ENCODE measurements at places on chromosomes 1 and 21.
A peak's percentile ranks its signal among the peaks of the same experiment; 100 is the strongest.

DNA sequence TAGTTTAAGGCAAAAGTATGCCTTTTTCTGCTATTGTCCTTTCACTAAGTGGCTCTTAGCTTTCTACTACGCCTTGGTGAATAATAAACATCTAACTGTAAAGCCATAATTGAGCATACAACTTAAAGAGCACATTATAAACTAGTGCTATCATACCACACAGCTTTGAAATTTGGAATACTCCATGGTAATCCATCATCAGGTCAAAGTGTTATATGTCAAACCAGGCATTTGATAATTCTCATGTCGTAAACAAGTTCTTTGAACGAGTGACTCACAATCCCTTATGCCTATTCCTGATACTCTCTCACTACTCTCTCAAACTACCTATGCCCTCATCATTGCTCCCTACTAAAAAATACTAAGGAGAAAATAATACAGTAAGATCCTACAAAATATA is 60.3 kb upstream of the FMN2 start:
- peak; percentile 72 for DNase-seq

GRCh38 chr1:193131266-193131860 is 9.5 kb downstream of the CDC73 start:
- no peak for DNase-seq

- DNase-seq, result no peak
Measured at GRCh38 chr1:161021165-161021969, 415 bp upstream of the F11R start.

DNA sequence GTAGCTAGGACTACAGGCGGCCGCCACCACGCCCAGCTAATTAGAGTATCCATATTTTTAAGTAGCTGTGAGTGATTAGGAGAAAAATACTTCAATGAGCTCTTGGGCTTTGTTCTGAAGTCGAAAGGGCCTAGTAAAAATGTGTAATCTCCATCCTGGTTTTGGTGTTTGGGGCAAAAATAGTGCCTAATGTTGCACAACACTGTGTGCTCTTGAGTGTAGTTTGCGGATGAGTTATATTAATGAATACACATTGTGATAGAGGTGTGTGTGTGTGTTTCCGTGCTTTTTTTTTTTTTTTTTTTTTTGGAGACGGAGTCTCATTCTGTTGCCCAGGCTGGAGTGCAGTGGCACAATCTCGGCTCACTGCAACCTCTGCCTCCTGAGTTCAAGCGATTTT is 6.3 kb upstream of the ARID1A start:
- DNase-seq, result no peak

- DNase-seq, result no peak
Measured at GRCh38 chr21:15730484-15731242, 881 bp downstream of the USP25 start.

DNA sequence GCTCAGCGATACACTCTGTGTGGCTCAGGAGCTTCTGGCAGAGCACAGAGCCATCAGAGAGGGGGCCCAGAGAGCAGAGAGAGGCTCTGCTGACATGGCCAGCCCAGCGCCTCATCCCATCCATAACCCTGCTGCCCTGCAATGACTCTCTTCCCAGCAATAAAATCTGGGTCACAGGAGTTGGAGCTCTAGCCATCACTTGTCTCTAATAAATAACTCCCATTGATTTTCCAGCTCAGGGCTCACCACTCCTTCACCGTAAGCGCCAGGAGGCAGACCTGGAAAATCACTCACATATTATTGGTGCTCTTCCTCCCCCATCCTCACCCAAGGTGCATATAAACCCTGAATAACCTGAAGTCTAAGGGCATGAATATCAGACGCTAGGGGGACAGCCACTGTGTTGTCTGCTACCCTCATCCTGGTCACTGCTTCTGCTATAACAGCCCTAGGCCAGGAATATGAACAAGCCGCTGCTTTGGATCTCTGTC is at the start of gene APCS:
APCS (plus strand) TSS at position 366 of the 491 bp plus-strand sequence; CDS start at position 462, 96 bp downstream.
- DNase-seq, result no peak

GRCh38 chr21:35081861-35082260 is 32.8 kb upstream of the RUNX1 start:
- peak; percentile 78 for DNase-seq

- DNase-seq, result peak; percentile 60
Measured at GRCh38 chr21:45640888-45641479, 2.5 kb upstream of the PCBP3 start.

DNA sequence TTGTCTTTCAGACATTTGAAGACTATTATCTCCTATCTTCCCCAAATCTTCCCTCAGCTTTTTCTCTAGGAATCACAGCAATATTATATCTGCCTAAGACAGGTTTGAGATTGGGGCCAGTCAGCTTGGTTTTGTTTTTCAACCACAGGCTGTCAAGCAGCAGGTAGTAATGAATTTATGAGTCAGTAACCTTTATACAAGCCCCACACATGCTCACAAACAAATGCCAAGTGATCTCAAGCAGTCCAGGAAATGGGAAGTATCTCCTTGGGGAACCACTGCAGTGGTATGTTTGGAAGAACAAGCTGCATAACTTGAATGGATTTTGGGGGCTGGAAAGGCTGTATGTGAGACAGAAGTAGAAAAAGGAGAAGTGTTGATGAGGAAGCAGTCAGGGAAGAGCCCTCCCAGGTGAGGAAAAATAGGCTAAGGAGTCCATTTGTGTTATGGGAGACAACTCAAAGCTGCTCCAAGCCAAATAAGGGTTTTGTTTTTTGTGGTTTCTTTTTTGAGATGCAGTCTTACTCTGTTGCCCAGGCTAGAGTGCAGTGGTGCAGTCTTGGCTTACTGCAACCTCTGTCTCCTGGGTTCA is 2.1 kb downstream of the DHDDS start:
- DNase-seq, result no peak

- no peak for DNase-seq
Measured at GRCh38 chr21:42358937-42359336, 7.4 kb downstream of the TFF1 start.

- DNase-seq, result no peak
Measured at GRCh38 chr1:45772971-45773370, 22.5 kb upstream of the IPP start.

- DNase-seq, result no peak
Measured at GRCh38 chr1:150268340-150268704, 494 bp downstream of the APH1A start.

DNA sequence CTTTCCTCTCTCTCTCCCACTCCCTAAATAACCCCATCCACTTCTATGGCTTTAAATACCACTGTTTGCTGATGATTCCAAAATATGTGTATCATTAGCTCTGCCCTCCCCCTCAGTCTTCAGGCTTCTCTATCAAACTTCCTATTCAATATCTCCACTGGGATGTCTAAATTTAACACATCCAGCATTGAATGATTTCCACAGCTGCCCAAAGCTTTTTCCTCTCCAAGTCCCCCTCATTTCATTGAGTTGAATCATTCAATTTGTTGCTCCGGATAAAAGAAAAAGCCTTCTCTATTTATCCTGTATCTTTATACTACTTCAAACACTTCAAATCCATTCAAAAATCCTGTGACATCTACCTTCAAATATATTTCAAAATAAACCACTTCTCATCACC is 225.0 kb downstream of the SEC16B start:
- DNase-seq, result no peak

DNA sequence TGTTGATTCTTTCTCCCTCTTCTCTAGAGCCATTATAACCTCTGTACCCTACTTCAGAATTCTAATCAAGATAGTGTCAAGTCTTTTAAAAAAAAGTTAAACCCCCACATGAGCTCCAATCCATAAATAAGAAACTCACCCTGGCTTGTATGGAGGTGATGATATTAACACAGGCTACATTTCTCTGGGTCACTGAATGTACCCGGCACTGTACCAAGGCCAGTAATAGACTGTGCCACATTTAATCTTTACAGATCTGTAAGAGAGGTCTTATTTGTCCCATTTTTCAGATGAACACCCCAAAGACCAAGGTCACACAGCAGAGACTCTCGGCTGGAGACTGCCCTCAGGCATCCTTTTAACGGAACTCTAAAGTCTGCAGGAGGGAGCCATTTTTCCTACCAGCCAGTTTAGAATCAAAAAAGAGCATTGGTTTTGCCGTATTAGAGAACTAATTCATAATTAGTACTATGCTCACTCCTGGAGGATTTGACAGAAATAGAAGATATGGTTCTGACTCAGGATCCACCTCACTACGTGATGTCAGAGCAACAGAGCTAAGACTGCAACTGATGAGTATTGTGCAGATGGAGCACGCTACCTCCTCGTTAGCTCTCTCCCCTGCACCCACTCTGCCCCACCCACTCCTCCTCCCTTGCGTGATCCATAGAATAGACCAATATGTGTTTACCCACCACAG is 217.2 kb upstream of the HOOK1 start:
- DNase-seq, result peak; percentile 60

GRCh38 chr1:220772846-220773245 is 13.9 kb upstream of the MTARC1 start:
- no peak for DNase-seq

- no peak for DNase-seq
Measured at GRCh38 chr1:201545851-201546492, 7.0 kb downstream of the NAV1 start.

GRCh38 chr1:112636597-112637253 is 17.1 kb downstream of the CAPZA1 start:
- DNase-seq, result no peak

DNA sequence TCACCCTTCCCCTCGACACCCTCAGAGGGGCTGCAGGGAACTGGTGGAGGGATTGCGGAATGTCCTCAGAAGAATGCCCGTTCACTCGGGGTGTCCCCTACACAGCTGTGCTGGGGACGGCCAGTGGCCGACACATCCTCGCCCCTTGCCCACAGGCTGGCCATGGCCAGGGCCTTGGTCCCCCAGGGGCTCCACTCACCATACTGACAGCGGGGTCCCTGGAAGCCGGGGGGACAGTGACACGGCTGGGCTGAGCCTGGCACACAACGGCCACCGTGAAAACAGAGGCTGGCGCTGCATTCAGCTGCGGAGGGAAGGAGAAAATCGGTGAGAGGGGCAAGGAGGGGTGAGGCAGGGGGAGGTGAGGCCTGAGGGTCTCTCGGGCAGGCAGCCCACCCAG is 31.7 kb downstream of the MEGF6 start:
- DNase-seq, result no peak

DNA sequence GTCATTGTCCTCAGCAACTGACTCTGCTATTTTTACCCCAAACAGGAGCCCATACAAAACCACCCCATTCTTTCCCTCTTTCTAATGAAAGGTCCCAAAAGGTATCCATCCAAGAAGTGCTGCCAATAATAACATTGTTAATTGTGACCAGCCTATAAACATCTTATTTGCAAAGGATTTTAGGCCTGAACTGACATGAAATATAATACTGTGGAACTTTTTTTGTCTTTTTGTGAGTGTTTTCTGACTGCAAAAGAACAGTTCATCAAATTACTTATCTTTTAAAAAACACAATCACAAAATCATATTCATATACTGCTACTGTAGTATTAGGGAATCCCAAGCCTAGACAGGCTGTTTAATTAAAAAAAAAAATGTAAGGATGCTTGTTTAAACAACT is 3.4 kb downstream of the PIGM start:
- DNase-seq, result no peak

- peak; percentile 74 for DNase-seq
Measured at GRCh38 chr1:25065795-25066238, 135.7 kb upstream of the RUNX3 start.

- DNase-seq, result peak; percentile 32
Measured at GRCh38 chr1:169460191-169460833, 25.4 kb downstream of the SLC19A2 start.

DNA sequence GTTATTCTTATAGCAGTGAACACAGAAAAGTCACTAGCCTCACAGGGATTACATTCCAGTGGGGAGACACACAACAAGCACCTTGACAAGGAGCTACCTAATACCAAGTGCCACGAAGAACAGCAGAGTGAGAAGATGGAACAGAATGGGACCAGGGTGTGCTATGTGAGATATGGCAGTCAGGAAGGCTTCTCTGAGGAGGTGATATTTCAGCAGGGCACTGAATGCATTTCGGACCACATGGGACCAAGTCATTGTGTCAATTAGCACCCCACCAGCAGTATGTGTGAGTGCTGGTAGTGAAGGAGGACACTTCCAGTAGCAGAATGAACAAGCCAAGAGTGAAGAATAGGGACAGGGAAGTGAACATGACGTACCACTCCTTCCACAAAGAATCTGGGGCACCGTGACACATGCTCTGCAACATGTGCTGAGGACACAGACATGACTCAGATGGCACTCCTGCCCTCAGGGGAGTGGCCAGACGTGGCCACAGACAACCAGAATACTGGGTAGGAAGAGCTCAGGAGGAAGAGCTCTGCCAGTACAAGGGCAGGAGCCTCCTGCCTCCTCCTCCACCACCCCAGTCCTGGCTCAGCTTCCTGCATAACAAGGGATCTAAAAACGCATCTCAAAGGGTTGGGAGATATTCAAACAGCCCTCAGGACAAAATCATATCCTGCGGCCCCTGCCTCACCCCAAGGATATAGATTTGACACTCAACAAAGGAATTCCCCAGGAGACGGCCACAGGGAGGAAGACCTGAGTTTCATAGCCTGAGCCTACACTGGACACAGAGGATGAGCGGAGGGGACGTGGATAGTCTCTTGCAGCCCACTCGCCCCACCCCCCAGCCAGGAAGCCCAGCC is 102.5 kb downstream of the TRABD2B start:
- peak; percentile 47 for DNase-seq

GRCh38 chr1:221025501-221025900 is 146.3 kb downstream of the HLX start:
- DNase-seq, result peak; percentile 47

GRCh38 chr1:61425040-61425439 is 299.9 kb downstream of the TM2D1 start:
- no peak for DNase-seq

- DNase-seq, result no peak
Measured at GRCh38 chr1:1177452-1178206, 3.9 kb downstream of the TTLL10 start.

- DNase-seq, result peak; percentile 12
Measured at GRCh38 chr1:94396356-94397010, 21.7 kb upstream of the ABCD3 start.

GRCh38 chr1:53277326-53277725 is 39.0 kb upstream of the MAGOH start:
- DNase-seq, result no peak

GRCh38 chr1:189819751-189820150 is 657.9 kb downstream of the BRINP3 start:
- no peak for DNase-seq
